ENCODE measurements at places on chromosomes 2 and 18. TPM values are rescaled to one million over a fixed set of nuclear protein-coding genes. Genes with fewer than 3 reads are reported as not detected.

- no peak for DNase-seq
These were observed 201.8 kb downstream of the KLHL29 start for GRCh38 chr2:23586741-23587306.

DNA sequence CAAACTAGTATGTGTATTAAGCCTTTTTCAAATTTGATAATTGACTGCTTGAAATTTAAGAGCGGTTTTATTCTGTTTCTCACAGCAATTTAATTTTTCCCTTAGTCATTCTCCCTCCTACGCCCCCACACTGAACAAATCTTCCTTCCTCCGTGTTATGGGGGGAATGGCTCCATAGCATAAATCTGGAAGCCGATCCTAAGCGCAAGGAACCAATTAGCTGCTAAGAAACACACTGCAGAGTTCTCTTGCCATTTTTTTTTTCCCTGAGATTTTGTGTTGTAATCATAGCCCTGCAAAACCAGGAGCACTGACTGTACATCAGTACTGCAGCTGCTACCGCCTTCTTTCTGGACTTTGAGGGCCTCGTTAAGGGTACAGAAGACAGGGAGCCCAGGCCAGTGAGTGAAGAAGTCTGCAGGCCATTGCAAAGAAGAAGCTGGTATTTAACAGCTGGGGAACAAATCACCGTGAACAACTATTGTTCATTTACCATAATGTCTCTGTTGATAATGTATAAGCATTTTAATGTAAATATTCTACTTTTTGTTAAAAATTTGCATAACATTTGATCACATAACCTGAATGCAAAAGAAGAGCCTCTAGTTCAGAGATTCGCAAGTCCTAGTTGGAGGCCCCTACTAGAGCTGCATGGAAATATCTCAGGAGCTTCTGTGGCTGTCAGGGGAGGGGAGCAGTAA, 264.0 kb downstream of the LRATD1 start:
- no peak for DNase-seq

The TMEFF2 gene
- polyA plus RNA-seq = 12.3 TPM

DNA sequence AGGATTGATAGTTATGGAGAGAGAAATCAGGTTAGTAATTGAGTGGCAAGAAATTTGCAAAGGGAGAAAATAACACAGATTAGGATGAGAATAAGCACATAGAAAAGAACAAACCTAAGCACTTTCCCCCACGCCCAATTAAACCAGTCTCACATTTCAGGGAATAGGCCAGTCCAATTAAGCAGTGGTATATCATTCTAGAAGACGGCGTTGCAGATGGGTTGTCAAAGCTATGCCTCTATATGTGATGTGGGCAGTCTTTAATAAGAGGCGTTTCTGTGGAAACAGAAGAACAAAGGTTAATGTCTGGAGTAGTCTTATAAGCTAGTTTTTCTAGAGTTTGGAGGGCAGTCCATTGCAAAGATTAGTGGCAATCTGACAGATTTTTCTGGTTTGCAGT, 61.6 kb downstream of the B3GNT2 start:
- no peak for DNase-seq

The GALNT3 gene
- 19.4 TPM for polyA plus RNA-seq

DNA sequence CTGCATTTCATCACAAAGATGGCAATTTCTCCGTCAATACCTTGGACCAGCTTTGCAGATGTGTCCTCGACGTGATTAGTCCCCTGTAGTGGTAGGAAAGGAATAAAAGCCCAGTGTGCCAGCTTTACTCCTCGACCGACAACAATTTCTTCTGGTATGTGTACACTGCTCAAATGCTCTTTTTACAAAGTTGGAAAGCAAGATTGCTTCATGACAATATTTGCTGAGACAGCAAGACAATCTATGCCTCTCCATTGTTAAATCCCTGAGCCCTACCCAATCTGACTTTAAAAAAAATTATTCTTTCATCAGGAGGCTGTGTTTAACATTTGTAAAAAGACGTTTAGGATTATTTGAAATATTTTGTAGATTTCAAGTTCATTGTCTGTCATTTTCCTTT, 27.6 kb upstream of the ZEB2 start:
- no peak for DNase-seq

The SCTR gene
- polyA plus RNA-seq = 21.2 TPM

GRCh38 chr2:55883829-55884228, 39.8 kb downstream of the EFEMP1 start:
- no peak for DNase-seq

The AQP12A gene
- polyA plus RNA-seq = 0.92 TPM

The KCNF1 gene
- 1.6 TPM for polyA plus RNA-seq

- peak; percentile 42 for DNase-seq
These were observed 53.4 kb downstream of the THADA start for GRCh38 chr2:43542285-43542933.

- no peak for DNase-seq
These were observed 310.9 kb downstream of the PRKCE start for GRCh38 chr2:45962177-45962921.

DNA sequence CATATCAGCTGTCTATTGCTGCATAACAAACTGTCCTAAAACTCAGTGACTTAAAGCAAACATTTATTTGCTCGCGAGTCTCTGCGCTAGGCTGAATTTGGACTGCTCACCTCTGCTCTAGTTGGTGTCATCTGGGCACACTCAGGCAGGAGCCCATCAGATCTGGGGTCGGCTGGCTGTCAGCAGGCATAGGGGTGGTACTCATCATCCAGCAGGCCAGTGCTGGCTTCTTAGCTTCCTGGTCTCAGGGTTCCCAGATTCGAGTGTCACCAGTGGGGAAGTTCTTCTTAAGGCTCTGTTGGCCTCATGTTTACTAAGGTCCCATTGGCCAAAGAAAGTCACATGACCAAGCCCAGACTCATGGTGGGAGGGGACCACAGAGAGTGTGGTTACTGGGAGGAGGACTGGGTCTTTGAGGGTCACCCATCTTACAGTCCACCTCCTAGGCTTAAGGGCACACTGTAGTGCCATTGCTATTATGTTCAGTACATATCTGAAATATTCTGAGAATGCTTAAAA, 71.6 kb upstream of the ATG16L1 start:
- no peak for DNase-seq

- no peak for DNase-seq
These were observed 172.9 kb downstream of the NDUFA10 start for GRCh38 chr2:239852272-239852671.

The DOCK10 gene
- 8.5 TPM for polyA plus RNA-seq

DNA sequence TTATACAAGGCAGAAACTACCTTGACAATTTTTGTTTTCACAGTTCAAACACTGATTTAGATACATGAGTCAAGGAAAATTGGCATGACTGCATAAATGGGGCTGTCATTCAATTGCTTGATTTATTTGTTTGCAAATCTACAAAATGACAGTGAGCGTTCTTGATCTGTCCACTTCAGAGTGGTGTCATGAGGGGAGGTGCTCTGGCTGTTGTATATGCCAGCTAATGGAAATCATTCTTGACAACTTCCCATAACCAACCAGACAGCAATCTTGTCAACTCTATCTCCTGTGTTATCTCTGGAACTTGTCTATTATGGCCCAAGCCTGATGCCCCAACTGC, 120.6 kb upstream of the UGP2 start:
- DNase-seq = no peak

The SPATA3 gene
- polyA plus RNA-seq = not detected

GRCh38 chr2:205750797-205751196, 68.5 kb downstream of the NRP2 start:
- no peak for DNase-seq

GRCh38 chr2:78701546-78701945, 324.0 kb upstream of the REG3G start:
- no peak for DNase-seq

- no peak for DNase-seq
These were observed 210.4 kb downstream of the METTL4 start for GRCh38 chr18:2360861-2361260.
